Psoas muscle (tissue), 8 donors: ENCODE measurements at places on chromosomes 6 and 20. TPM values are rescaled to one million over a fixed set of nuclear protein-coding genes. Genes with fewer than 3 reads are reported as not detected.

CGA gene
- not detected for total RNA-seq

PROKR2 gene
- not detected for total RNA-seq

FOXQ1 gene
- not detected for total RNA-seq

TRAPPC3L gene
- not detected for total RNA-seq

CLIC5 gene
- total RNA-seq, result 226 TPM

PRR18 gene
- not detected for total RNA-seq

GSTA3 gene
- total RNA-seq, result not detected

SMOC2 gene
- 12.3 TPM for total RNA-seq

RIPPLY2 gene
- total RNA-seq, result not detected
